ENCODE measurements at places on chromosomes 16 and 17.

GRCh38 chr17:82280537-82280936, 7.0 kb upstream of the CSNK1D start:
- DNase-seq, result no peak

DNA sequence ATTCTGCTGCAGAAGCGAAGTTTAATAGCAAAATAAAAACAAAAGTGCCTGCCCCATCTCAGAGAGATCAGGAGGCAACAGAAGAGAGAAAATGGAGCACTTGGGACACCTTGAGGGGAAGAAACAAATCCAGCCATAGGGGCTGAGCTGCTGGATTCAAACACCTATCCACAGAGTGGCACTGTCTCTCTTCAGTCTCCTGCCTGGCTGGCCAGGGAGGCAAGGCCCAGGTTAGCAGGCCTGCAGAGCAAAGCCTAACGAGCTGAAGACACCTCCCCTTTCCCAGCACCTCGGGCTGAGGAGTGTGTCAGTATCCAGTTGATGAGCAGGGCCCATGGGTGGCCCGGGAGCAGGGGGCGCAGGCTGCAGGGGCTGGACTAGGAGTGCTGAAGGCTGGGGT, 8.8 kb upstream of the KRT31 start:
- no peak for DNase-seq

- no peak for DNase-seq
Measured at GRCh38 chr17:37024181-37024637, 75.5 kb downstream of the AATF start.

GRCh38 chr16:16016388-16016964, 67.1 kb downstream of the ABCC1 start:
- DNase-seq, result no peak

DNA sequence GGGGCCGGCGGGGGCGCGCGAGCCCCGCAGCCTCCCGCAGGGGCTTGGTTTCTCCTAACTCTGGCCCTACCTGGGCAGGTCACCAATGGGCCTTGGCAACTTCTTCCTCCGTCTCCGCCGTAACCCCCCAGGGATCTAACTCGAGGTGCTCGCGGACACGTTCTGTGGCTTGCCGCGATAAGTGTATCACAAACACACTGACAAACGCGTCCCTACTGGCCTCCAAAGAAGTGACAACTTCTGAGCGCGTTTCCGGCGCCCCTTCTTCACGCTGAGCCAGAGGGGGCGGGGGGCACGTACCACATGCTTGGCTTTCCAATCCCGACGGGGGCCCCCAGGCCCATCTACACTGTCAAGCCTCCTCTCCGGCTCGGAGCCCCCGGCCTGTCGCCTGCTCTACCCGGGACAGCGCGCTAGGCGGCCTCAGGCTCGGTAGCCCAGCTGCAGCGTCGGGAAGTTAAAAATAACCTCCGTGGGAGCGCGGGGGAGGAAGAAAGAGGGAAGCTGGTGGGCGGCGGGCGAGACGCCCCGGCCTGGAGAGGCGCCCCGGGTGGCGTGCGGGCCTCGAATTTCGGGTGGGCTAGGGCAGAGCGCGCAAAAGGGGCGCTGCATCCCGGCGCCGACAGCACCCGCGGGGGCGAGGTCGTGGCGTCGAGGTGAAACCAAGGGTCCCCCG, 725 bp upstream of the SPHK1 start:
- DNase-seq, result peak; percentile 56

DNA sequence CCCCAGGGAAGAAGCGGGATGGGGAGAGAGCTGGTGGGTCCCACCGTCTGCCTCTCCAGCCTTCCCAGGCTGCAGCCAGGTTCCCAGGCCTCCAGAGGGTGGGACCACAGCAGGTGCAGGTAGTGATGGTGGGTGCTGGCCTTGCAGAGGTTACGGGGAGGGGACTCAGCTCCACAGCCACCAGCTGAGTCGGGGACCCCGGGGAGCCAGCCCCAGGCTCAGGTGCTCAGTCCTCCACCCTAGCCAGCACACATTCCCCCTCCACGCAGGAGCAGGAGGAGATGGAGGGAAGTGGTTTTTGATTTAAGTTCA, 5.0 kb downstream of the TP53I13 start:
- DNase-seq, result no peak

DNA sequence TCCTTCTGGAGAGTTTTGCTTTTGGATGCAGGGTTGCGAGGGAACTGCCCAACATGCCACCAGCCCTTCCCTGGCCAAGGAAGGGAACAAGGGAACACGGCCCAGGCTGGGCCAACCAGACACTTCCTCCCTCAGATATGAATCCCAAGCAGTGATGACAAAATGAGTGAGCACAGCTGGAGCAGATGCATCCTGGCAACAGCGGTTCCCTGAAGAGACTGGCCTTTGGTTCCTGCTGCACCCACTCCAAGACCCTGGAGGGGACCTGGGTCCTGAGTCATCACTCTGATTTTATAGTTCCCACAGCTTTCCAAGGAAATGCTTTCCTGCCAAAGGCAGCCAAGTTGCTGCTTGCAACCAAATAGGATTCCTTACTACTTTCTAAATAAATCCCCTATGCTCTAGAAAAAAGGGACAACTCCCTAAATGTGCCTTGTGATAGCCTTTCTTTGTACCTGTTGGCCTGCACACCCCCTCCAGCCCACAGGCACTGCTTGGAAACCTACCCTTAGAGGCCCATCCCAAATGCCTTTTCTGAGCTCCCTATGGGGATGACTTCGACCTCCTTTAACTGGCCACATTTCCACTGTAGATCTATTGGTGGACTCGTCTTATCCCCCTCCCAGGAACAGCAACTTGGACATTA, 5.3 kb downstream of the ST3GAL2 start:
- no peak for DNase-seq

DNA sequence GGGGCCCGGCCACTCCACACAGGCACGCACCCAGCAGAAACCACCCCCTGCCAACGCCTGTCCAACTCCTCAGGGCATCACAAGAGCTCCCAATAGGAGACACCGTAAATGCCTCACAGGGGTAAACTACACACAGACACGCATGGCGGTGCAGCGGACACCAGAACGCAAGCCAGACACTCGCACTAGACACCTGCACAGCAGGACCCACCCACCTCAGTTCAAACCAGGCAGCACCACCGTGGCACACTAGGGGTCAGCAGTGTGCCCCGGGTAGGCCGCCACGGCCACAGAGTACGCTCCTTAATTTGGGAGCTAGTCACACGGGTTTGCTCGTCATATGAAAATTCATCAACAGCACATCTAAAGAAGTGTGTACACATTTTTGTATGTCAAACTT, 3.4 kb downstream of the SLC38A10 start:
- peak; percentile 72 for DNase-seq
